Endodermal cell (in vitro differentiated cells): ENCODE measurements at places on chromosomes 4 and X.

- no peak for DNase-seq
Observed at GRCh38 chr4:113059449-113060182, 10.2 kb downstream of the ANK2 start.

- DNase-seq = peak; percentile 28
Observed at GRCh38 chr4:86926435-86927086, 8.2 kb upstream of the AFF1 start.

DNA sequence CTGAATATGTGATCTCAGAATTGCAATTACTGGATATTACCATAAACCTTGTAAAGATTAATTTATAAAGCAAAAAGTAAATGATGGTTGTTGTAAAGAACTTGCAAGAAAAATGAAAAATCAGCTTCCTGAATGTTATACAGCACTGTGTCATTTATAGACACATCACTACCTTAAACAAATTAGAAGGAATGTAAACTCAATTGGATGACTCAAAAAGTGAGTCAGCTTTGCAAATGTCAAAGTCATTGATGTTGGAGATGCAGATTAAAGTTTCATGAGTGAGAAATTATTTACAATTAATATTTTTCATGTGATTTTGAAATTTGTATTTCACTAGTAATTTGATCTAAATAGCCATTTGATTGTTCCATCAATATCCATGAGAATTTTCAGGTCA is 193.2 kb downstream of the RAPGEF2 start:
- DNase-seq = no peak

DNA sequence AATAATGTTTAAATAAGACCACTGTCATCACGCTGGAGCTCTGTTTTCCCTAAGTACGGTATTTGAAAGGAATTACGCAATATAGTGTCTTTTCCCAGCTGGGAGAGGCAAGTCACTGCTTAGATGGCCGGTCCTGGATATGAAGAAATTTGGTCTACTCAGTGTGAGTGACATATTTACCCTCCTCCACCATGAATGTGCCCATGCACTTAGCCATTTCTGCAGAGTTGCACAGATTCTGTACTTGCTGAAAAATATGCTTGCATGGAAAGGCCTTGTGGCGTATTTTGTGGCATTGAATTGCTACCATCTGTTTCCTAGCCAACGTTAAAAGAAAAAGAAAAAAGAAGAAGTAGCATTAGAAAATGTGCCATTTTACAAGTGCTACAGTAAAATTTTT is 73.1 kb downstream of the ADGRL3 start:
- no peak for DNase-seq

GRCh38 chrX:70117738-70118137 is 15.5 kb upstream of the IGBP1 start:
- DNase-seq = no peak

DNA sequence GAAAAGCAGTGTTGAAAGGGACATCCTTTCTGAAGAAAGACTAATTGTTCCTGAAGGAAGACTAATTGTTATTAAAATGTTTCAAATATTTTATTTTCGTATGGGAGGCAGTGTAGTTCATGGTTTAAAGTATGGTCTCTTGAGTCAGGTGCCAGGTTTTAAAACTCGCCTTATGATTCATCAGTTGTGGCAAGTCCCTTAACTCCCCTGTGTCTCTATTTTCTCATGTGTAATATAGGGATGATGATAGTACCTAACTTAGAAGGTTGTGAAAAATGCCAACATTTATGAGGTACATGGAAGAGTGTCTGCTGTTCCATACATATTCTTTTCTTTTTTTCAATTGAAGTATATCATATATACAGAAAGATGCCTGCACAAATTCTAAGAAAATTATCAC is 414.2 kb upstream of the DIPK2B start:
- DNase-seq = no peak

- no peak for DNase-seq
Observed at GRCh38 chrX:54442790-54443189, 2.6 kb downstream of the TSR2 start.

- DNase-seq = no peak
Observed at GRCh38 chrX:65587616-65588526, 53.3 kb upstream of the LAS1L start.

DNA sequence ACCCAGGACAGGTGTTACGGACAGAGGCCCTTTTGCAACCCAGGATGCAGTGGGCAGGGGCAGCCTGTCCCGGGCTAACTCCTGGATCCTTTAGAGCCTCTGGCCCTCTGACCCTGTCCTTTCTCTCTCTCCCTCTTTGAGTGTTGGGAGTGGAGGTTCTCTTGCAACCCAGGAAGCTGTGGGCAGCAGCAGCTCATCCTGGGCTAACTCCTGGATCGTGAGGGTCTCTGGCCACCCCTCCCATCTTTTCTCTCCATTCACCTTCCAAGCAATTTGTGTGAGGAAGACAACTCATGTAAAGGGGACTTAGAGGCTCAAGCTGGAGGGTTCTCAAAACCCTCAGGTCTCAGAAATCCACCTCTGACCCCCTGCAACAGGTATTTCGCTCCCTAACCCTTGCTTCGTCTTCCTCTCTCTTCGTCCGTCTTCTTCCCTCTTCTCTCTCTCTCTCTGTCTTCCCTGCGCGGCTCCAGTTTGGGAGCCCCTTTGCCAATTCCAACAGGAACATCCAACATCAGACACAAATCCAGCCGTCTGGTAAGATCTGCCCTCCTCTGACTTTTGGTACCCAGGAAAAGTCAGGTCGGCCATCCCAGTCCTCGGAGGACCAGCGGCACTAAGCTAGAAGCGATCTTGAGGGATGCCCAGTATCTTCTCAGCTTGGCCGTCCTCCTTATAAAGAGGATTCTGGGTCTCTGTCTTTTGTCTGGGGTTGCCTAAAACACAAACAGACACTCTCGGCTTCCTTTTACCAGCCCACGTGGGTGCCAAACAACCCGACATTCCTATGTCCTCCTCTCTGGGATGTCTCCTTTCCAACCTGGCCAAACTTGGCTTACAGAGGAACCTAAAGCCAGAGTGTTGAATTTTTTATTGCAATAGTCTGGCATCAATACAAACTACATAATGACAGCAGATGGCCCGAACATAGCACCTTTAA is 7.9 kb downstream of the ASMTL start:
- DNase-seq = peak; percentile 29

GRCh38 chr4:122909683-122910082 is 12.7 kb downstream of the NUDT6 start:
- DNase-seq = no peak

DNA sequence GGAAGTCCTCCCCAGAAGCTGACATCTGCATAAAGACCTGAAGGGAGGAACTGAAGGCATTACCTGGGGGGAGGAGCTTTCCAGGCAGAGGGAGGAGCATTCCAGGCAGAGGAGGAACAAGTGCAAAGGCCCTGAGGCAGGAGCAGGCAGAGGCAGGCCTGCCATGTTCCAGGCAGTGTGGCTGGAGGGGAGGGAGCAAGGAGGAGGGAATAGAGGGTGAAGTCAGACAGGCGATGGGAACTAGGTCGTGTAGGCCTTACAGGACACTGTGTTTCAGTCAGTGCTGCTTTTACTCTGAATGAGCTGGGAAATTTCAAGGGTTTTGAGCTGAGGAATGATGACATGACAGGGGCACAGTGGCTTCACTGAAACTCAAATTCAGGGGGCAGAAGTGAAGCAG is 292.7 kb downstream of the BCOR start:
- no peak for DNase-seq

GRCh38 chr4:88570001-88570400 is 22.3 kb upstream of the HERC3 start:
- no peak for DNase-seq

DNA sequence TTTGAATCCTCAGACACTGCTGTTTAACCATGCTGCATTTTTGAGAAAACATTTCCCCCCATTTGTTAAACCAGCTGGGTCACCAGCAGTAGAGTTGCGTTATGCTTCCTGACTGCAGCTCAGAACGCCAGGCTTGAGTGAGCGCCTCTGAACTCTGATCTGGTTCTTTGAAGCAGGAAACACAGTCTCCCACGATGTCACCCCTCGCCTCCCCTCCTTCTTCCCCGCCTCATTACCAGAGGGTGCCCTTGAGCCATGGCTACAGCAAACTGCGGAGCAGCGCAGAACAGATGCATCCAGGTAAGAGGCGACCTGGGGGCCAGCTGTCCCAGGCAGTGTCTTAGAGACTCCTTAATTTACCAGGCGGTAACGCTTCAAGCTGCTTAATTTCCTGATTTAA is 78.4 kb downstream of the REPS2 start:
- peak; percentile 76 for DNase-seq

DNA sequence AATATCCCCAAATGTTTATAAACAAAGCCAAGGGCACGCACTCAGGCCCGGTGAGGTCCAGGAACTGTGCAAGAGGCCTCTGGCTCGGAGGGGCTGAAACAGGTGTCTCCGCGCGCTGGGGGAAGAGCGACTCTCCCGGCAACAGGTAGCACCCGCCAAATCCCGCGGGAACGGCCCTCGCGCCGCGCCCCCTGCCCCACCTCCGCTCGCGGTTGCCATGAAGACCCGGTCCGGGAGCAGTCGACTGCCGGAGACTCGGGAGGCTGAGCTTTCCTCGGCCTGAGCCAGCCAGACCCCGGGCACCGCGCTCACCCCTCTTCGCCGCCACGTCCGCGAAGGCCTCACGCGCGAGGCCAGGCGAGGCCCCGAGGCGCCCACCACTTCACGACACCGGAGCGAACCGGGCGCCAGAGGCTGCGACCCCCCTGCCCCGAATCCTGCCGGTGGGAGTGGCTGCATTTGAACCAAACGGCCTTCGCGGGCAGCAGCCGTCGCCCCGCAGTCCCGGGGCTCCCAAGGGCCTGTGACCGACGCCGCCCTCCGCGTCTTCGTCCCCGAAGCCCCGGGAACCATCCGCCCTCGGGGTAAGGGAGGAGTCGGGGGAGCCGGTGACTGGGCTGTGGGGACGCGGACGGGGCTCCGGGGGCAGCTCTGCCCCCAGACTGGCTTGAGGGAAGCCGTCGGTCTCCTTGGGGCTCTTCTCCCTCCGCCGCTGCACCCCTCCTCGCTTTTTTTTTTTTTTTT is at the start of gene NSUN7:
NSUN7 (plus strand) TSS at position 239 of the 744 bp plus-strand sequence. CDS start 739 bp downstream, outside the sequence.
- peak; percentile 97 for DNase-seq

DNA sequence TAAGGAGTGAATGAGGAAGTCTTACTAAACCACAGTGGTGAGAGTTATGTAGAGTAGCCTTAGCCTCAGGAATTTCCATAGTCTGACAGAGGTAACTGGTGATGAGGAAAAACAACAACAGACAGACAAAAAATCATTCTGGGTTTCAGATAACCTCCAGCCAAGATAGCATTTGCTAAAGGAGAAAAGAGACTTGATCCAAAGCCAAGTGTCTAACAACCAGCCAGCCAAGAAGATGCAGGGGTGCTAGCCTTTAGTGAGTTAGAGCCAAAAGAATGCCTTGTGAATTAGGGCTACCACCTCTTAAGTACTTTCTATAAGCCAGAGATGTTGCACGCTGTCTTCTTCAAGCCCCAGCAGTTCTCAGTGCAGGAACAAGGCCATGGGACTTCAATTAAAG is 478.0 kb upstream of the CPEB2 start:
- no peak for DNase-seq

- no peak for DNase-seq
Observed at GRCh38 chr4:61662362-61662761, 462.2 kb downstream of the ADGRL3 start.

DNA sequence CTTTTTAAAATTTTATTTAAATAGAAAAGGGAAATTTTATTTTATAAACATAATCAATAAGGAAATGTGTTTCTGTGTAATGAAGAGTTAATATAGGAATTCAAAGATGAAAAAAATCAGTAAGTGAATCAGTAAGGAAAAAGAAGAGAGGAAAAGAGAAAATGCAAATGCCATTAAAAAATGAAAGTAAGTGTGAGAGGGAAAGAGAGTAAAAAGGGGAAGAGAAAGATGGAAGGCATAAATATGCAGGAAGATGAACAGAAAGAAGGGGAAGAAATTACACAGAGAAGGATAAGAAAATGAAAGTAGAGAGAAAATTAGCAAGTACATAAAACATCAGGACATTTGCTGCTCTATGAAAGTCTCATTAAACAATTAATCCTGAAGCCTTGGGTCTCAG is 349.9 kb downstream of the FSTL5 start:
- DNase-seq = no peak

- no peak for DNase-seq
Observed at GRCh38 chr4:150261571-150261970, 183.3 kb downstream of the DCLK2 start.

DNA sequence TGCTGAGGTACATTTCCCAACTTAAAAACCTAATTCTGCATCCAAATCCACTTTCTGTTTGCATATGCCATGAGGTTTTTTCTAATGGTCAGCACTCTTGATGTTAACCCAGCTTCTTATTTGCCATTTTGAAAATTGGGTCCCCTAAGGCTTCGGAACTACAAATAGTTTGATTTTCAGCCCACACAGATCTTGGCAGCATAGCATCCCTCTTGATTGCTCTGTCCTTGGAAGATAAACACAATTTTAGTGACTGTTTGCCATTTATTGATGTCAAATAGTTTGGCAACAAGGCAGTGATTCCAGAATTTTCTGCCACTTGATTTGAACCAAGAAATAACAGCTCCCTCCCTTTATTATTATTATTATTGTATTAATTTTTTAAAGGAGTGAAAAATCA is 696.9 kb downstream of the RAB28 start:
- DNase-seq = no peak

GRCh38 chrX:85922821-85923220 is 124.5 kb downstream of the CHM start:
- no peak for DNase-seq

- DNase-seq = no peak
Observed at GRCh38 chr4:108943976-108944591, 181.2 kb upstream of the ETNPPL start.

DNA sequence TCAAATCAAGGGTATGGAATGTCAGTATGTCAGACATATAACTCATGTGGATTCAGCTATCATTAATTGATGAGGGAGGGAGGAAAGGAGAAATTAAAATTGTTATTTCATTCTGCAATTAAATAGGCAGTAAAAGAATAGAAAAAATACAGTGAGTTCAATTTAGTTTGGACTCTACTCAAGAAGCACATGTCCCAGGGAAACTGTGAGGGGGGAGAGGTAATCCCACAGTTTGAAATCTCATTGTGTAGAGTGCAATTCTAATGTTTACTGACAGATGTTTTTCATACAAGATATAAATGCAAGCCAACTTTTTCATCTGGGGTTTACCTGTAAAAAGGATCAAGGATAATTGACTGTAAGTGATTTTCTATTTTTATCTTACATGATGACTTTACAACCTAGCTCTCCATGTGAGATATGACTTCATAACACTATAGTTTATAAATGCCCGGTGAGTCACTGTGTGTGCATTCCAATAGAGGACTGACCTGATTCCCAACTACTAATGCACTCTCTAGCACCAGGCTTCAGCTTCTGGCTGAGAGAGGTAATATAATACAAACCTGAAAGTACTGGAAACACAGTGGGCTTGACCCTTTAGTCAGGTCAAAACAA is 35.2 kb upstream of the SCD5 start:
- DNase-seq = no peak

- no peak for DNase-seq
Observed at GRCh38 chr4:185395238-185395955, at the start of gene LRP2BP. Gene LRP2BP (minus strand): TSS chr4:185395924. CDS start chr4:185378186, 17,738 bp downstream.
